ENCODE measurements at places on chromosomes 16 and 17.

GRCh38 chr16:19274165-19274797, 11.2 kb upstream of the CLEC19A start:
- DNase-seq: no peak

DNA sequence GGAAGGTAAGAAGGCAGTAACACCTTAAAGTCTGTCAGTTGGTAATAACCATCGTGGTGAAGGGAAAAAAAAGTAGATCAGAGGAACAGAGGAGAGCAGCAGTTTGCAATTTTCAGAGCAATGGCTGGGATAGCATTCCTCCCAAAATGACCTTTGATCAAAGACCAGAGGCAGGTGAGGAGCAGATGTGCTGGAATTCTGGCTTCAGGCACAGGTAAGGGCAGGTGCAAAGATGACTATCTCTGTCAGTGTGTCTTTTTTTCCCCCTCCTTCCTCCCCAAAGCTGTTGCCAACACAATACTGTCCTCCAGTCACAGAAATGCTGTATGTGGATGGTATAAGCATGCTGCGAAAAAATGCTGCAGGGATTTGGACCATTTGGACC, 166.7 kb downstream of the XYLT1 start:
- no peak for DNase-seq

GRCh38 chr16:14454391-14454790, 175.7 kb downstream of the PARN start:
- no peak for DNase-seq

DNA sequence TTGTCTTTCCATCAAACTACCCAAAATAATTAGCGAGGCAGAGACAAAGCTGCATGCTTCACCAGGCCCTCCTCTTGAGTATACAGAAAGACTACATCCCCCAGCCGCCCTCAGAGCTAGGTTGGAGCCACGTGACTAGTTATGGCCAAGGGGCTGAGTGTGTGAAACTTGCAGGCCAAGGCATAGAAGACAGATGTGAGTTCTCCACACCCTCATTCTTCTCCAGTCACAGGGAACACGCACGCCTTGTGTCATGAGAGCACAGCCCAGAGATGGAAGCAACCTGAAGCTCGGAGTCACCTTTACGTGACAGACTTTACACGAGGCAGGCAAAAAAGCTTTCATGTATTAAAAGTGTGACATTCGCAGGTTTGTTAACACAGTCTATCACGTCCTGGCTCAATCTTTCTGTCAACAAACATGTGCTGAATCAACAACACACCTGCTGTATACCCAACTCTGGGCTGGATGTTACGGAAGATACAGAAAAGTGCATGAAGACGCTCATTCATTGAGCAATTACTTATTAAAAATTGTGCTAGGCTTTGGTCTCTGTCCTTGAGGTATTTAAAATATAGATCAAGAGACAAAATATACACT, 38.3 kb downstream of the STX8 start:
- no peak for DNase-seq

DNA sequence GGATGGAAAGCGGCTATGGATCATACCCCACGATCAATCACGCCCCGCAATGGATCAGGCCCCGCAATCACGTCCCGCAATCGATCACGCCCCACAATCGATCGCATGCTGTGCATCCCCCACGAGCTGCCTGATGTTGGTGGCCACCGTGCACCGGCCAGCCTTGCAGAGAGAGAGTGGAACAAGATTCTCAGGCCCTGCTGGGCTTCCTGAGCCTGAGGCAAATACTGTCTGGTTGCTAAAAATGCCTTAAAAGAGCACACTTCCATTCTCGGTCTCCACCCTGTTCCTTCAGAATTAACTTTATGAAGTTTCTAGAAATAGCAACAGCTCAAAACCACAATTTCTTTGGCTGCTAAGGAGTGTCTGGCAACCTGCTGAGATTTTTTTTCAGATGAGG, 81.5 kb downstream of the VPS53 start:
- no peak for DNase-seq

DNA sequence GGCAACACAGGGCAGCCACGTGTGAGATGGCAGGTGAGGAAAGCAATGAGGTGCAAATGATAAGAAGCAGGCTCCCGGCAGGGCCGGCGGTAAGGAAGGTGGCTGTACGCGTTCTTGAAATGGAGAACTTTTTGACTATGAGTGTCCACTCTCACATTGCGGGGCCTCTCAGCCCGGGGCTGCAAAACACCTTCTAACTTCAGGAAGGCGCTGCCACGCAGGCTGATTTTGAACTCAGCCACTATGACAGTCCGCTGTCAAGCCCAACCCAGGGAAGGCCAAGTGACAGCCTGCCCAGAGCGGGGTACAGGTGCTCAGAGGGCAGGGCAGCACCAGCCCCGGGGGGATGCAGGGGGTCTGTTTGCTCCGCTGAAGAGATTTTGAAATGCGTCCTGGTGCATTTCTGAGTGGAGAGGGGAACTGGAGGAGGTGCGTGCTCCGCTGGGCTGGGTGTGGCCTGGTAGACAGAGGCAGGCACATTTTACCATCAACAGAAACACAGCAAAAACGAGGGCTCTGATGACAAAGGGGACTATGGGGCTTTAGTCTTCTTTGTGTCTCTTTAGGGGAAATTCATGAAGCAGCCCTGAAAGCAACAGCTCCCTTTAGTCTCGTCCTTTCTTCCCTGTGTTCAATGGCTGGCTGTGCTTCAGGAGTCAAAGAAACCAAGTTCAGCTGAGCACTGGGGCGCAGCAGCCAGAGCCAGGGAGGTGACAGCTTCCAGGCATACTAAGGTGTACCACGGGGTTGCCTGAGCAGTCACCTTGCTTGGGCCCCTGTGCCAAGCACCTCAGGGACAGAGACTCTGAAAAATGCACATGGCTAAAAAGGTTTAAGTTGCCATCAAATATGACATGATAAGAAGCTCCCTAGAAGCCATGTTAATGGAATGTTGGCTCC, 14.6 kb upstream of the SREBF1 start:
- DNase-seq: no peak

DNA sequence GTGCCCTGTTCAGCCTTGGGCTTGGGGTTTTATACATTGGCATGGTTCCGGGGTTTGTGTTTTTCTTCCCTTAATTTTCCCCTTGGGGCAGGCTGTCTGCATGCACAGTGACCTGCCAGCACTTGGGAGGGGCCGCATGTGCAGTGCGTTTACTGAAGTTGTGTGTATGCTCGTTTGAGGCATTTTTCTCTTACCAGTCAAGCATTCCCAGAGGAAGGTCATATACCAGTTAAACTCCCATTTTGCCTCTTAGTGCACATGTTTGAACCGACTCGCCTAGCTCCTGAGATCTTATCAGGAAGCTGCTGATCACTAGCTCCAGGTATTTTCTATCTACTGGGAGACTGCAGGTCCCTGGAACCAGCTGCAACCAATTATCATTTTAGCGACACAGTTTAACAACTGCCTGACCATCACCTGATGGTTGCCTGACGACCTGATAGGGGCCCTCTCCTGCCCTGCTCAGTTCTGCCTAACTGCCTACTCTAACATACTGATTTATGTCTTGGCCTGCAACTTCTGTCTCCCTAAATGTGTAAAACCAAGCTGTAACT, 51.4 kb downstream of the MFSD11 start:
- DNase-seq: no peak

- DNase-seq: no peak
These were observed 195.3 kb upstream of the RPL38 start for GRCh38 chr17:74008196-74008595.

DNA sequence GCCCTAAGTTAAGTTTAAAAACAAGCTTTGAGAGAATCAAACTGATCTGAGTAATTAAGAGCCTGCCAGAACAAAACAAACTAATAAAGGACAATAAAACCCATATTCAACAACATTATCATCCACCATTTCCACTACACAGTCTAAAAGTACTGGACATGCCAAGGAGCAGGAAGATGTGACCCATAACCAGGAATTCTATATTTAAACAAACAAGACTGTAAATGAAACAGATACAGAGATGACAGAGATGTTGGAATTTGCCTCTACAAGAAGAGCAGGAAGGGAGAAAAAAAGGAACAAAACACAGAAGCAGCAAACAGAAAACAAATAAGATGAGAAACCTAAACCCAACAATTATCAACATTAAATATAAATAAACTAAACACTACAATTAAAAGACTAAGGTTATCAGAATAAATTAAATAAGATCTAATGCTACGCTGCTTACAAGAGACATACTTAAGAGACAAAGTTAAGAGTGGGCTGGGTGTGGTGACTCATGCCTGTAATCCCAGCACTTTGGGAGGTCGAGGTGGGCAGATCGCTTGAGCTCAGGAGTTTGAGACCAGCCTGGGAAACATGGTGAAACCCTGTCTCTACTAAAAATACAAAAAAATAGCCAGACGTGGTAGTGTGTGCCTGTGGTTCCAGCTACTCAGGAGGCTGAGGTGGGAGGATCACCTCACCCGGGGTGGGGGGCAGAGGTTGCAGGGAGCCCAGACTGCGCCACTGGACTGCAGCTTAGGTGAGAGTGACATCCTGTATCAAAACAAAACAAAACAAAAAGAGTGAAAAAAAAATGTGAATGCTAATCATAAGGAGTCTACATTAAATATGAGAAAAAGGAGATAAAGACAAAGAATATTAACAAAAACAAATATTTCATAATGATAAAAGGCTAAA, 50.6 kb downstream of the CREBBP start:
- no peak for DNase-seq

- DNase-seq: no peak
These were observed 379 bp upstream of the OTOP2 start for GRCh38 chr17:74923538-74924249.

GRCh38 chr17:4725646-4726310, 5.5 kb upstream of the MED11 start:
- no peak for DNase-seq

- no peak for DNase-seq
These were observed 5.0 kb downstream of the RPL19 start for GRCh38 chr17:39205112-39205526.

- no peak for DNase-seq
These were observed 13.0 kb downstream of the TLE7 start for GRCh38 chr16:71428883-71429282.

DNA sequence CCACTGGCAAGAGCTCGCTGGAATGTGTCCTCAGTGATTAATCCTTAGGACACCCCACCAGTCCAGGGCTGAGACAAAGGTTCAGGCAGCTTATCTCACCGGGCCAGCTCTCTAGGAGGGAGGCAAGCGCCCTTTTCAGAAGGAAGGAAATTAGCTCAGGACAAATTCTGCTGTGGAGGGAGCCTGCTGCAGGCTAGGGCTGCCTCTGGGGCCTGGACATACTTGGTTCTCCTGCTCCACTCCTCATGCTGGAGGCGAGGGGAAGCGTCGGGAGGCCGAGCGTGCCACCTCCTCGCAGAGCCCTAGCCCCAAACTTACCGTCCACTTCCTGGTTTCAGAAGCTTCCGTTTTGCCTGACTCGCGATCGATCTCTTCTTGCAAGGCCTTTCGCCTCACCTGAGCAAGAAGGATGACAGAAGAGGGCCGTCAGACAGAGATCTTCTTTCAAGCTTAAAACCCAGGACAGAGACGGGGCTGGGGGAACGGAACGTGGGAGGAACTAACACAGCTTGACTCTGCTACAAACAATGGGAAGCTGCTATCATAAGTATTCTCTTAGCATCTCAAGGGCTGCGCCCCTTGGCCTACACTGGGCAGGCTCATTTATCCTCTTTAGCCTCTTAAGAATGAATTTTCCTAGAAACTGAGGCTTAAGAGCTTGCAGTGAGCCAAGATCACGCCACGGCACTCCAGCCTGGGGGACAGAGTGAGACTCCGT, 7.7 kb downstream of the KNOP1 start:
- DNase-seq: no peak

- DNase-seq: no peak
These were observed 11.2 kb downstream of the ANKS4B start for GRCh38 chr16:21244518-21245215.

- DNase-seq: no peak
These were observed 54.0 kb downstream of the DUSP14 start for GRCh38 chr17:37543637-37544052.

DNA sequence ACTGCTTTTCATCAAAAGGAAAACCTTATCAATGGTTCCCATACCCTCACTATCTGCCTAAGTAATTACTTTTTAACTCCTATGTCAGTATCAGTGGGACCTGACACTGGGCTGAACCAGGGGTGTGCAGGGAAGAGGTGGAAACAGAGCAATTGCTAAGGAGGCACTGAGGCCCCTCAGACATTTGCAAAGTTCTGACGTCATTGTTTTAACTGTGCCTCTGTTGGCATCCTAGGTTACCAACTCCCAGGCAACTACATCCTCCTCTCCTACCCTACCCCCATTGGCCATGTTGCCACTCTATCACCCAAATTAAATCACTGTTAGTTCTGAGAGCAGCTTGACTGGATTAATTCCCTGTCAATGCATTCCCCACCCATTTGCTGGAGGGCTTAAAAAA, 8.0 kb upstream of the WWOX start:
- no peak for DNase-seq

DNA sequence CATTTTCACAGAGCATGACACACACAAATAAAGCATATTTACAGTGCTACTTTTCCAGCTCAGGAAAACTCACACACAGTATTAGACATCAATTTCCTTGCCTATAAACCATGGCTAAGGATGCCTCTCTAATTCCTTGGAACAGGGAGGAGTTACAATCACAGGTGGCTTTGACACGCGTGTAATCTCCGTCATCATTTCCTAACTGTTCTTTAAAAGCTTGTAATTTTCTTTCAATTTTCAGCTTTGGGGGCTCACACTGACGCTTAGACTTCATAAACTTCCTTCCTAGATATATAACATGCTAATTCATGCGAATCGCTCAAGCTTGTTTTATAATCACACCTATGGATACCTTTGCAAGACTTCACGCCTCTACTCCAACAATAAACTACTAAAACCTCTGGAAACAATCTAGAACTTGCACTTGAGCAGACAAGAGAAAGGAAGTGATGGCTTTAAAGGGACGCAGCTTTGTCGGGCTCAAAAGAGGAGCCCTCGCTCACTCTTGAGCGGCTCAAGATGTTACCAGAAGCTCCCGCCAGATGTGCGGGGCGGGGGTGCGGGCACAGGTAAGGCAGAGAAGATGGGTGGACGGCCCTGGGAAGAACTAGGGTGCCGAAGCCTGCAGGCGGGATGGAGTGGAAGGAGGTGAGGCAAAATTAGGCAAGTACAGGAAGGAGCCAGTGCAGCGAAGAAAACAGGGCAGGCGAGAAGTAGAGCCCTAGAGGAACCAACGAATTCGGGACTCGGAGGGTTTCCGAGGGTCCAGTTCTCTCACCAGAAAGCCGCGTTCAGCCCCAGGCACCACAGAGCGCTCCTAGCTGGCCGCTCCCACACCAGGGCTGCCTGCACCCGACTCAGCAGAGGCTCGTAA, 631 bp downstream of the RETREG3 start:
- DNase-seq: no peak

DNA sequence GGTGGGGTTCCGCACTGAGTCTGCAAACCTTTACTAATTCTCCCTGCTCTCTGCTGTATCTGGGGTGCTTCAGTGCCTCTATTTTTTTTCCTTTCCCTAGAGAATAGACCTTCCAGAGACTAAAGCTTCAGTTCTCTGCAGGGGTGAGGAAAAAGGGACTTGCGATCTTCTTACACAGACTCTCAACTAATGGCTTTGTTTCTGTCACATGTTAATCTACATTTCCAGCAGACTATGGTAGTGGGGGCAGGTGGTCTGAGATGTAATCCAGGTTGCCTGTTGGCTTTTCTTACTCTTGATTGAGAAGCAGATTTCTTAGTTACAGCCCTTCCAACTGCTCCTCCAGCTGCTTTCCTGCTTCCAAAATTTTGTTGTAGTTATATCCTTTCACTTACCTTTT, 229.0 kb upstream of the NLRP1 start:
- no peak for DNase-seq

- DNase-seq: no peak
These were observed 14.1 kb downstream of the MAPT start for GRCh38 chr17:45908460-45908859.

Measured in left renal cortex interstitium (tissue), 4 donors.